NCI-H1105 (cell line): ENCODE measurements at places on chromosomes 11 and 22.

DNA sequence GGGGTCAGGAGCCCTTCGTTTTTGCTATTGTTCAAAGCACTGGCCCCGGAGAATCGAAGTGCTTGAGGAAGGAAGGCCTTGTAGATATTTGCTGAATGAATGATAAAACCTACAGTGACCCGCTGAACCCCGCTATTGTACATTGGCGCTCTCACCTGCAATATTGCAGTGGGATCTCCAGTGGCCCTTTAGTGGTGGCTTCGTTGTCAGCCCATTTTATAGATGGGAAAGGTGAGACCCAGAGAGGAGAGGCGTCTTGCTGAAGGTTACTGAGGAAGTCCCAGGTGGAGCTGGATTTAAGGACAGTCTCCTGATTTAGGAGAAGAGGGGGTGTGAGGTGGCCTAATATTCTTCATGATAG, 1.2 kb downstream of the CDC42EP2 start:
- DNase-seq: no peak

- no peak for DNase-seq
Measured at GRCh38 chr11:72598466-72598865, 75.8 kb downstream of the PDE2A start.

GRCh38 chr22:25060522-25061071, 108.1 kb downstream of the KIAA1671 start:
- DNase-seq: no peak

- no peak for DNase-seq
Measured at GRCh38 chr11:18364495-18365073, 29.8 kb upstream of the LDHA start.

DNA sequence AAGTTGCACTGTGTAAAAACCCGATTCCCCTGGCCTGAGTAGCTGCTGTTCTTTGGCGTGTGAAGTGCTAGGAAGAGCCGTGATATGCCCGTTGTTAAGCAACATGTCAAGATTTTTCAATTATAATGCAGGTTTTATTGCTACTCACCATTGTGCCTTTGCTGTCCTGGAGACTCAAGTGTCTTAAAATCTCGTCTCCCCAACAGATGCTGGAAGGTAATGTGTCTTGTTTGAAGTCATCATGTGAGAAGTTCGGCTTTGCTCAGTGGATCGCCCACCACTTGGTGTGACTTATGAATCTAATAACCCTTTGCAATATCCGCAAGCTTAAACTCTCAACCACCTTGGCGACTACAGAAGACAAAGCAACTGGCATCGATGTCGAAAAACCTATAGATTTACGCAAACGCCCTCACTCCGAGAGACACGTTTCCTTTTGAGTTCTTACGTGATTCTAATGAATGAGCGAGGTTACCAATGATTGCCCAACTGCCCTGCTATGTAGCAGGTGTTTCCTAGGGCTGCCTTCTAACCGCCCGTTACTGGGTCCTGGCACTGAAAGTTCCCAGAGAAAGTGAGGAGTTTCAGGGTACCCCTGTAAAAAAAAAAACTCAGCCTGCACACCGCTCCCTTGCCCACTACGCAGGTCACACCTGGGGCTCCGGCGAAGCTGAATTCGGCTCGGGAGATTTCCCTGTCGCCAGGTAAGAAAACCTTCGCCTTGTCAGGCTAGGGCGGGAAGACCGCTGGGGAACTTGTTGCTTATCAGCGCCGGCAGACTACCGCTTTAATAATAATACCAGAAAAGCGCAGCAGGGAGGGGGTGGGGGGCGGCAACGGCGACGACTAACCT, 21.2 kb upstream of the BDNF start:
- DNase-seq: peak; percentile 12

DNA sequence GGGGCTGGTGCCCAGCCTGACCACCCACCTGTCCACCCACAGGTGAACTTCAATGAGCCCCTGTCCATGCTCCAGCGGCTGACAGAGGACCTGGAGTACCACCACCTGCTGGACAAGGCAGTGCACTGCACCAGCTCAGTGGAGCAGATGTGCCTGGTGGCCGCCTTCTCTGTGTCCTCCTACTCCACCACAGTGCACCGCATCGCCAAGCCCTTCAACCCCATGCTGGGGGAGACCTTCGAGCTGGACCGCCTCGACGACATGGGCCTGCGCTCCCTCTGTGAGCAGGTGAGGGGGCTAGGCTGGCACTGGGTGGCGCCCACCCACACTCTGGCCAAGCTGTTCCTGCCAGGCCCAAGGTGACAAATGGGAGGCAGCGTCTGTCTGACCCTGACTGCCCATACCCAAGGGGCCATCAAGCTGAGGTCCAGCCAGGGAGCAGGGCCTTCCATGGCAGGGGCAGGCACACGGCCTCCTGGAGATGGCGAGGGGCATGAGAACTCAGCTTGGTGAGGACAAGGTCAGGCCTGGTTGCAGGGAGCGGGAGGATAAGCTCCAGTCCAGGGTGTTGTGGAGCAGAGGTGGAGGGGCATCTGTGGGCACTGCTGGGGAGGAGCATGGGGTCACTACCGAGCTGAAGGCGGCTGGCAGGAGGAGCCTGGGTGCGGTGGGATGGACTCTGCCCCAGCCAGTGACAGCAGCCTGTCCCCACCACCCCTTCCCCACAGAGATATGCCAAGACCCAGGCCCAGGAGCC, 77.7 kb downstream of the MORC2 start:
- DNase-seq: no peak

DNA sequence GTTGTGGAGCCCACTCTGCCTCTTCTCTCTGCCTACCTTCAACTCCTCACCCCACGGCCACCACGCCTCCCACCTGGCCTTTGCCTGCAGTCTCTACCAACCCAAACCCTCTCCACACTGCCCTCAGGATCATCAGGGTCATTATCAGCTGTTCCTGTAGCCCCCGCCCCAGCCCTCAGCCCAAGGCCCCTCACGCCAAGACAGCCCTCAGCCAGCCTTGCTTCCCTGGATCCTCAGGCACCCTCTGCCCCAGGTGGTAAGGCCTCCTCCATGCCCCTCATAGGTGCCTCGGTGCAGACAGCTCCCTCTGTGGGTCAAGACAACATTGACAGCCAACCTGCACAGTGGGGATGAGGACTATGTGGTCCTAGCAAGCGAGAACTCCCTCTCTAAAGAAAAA, 1.7 kb downstream of the SBF1 start:
- no peak for DNase-seq

DNA sequence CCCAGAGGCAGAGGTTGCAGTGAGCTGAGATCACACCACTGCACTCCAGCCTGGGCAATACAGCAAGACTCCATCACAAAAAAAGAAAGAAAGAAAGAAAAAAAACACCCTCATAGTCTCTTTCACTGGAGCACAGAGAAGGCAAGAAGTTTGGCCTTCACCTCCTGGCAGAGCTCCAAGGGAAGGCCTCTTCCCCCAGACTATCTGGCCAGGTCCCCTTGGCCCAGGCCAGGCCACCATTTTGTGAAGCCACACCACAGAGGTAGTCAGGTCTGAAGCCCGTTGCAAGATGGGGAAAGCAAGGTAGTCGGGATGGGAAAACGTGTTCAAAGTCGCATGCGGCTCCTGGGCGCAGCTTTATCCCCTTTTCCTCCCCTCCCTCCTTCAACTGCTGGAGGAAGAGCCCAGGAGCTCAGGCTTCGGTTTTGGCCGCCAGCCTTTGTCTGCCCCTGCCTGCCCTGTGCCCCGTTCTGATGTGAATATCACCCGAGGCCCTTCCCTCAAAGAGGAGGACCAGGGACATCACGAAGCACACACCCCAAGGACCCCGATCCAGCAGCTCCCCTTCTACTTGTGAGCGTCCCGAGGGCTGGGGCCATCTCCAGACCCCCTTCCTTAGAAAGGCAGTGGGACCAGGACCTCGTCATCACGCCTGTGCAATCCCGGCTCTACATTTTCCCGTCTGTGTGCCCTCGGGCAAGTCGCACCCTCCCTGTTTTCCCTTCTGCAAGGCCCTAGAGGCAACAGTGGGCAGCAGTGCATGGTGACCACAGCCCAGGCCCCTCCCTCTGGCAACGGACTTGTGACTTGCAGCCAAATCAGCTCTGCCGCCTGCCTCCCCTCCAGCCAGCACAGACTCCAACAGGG, 17.7 kb downstream of the CABP7 start:
- no peak for DNase-seq

- no peak for DNase-seq
Measured at GRCh38 chr11:68179847-68180246, 33.2 kb downstream of the KMT5B start.

- DNase-seq: no peak
Measured at GRCh38 chr11:84947970-84948580, 679.1 kb downstream of the DLG2 start.

- DNase-seq: no peak
Measured at GRCh38 chr11:46655631-46656030, 38.3 kb downstream of the ATG13 start.

GRCh38 chr22:36806835-36807234, 10.0 kb downstream of the PVALB start:
- DNase-seq: no peak

GRCh38 chr11:71452199-71453036, 585 bp upstream of the NADSYN1 start:
- DNase-seq: peak; percentile 42

GRCh38 chr11:47010179-47010578, 73.6 kb downstream of the CSTPP1 start:
- no peak for DNase-seq

- DNase-seq: no peak
Measured at GRCh38 chr11:120271672-120272071, 31.7 kb downstream of the POU2F3 start.

- DNase-seq: no peak
Measured at GRCh38 chr22:17366830-17367229, 2.4 kb upstream of the CECR2 start.

DNA sequence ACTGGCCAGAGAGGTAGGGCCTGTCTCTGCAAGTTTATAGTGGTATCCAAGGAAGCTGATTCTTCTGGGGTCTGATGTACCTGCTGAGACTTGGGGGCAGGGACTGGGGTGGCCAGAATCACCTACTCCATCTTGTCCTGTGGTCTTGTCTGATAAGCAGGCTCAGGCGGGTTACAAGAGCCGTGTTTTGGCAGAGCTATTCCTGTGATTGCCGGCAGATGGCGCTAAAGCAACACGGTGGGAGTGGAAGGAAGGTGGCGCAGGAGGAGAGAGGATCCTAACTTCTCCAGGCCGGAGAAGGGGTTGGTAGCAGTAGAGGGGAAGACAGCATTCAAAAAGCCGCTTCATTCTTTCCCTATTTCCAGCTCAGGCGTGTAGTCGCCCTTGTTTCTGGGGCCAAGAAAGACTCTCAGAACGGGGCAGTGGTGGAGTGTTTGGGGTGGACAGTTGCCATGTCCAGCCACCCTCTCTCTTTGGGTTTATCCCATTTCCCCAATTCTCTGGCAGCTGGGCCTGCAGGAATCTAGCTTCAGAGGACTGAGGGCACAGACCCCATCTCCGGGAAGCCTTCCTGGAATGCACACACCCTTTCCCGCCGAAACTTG, 15.1 kb downstream of the CHRM1 start:
- DNase-seq: peak; percentile 47

- no peak for DNase-seq
Measured at GRCh38 chr11:78293536-78293935, 104.8 kb downstream of the USP35 start.

- DNase-seq: no peak
Measured at GRCh38 chr11:479311-479710, 27.7 kb downstream of the RNH1 start.

DNA sequence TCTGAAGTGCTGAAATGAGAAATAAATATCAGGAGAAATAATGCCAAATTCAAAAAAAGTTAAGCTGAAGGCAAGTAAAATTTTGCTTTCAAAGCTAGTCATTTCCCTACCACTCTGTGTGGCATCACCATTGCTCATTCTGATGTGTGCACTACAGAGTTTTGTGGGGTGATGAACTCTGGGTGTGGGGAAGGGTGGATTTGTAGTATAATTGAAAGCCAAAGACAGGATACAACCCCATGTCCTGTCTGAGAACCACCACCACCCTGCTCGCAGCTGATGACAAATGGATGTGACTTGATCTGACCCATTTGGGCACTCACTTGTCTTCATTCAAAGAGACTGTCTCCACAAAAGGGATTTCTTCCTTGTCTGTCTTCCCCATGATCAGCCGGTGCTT, 19.3 kb upstream of the TMEM9B start:
- DNase-seq: no peak

GRCh38 chr11:115454525-115454924, 49.7 kb downstream of the CADM1 start:
- DNase-seq: no peak

- no peak for DNase-seq
Measured at GRCh38 chr11:12456651-12457579, 79.5 kb downstream of the PARVA start.

DNA sequence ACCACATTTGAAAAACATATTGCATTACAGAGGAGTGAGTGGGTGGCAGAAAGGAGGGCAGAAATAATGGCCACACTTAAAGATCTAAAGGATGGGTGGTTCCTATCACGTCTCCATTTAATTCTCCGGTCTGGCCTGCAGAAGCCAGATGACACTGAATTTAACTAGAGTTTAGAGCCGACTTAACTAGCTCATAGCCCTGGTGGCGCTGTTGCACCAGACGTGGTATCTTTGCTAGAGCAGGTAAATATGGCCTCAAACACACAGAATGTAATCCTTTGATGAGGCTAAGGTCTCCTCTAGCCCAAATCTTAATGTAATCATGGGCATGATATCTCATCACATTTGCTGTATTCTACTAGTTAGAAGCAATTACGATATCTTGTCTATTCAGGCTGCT, 51.5 kb upstream of the GAL start:
- peak; percentile 24 for DNase-seq

- no peak for DNase-seq
Measured at GRCh38 chr11:76588455-76589325, 81.9 kb downstream of the LRRC32 start.

DNA sequence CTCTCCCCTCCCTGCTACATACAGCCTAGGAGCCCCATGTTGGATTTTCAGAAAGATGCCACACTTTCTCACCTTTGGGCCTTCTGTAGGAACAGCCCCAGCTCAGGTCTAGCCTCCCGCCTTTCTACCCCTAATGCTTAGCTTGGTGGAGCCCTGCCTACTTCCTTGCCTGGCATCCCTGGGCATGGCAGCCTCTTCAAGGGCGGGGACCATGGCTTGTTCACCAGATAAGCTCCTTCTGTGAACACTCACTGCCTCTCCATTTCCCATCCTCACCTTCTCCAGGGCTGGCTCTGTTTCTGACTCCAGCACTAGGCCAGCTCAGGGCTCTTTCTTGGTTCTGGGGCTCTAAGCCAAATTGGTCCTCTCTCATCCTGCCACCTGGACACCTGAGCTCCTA, 1.4 kb downstream of the SEPTIN3 start:
- DNase-seq: no peak

GRCh38 chr11:2762451-2762850, 62.7 kb upstream of the KCNQ1OT1 start:
- no peak for DNase-seq
